ENCODE measurements at places on chromosomes 5 and 9. TPM values are rescaled to one million over a fixed set of nuclear protein-coding genes. Genes with fewer than 3 reads are reported as not detected.

DNA sequence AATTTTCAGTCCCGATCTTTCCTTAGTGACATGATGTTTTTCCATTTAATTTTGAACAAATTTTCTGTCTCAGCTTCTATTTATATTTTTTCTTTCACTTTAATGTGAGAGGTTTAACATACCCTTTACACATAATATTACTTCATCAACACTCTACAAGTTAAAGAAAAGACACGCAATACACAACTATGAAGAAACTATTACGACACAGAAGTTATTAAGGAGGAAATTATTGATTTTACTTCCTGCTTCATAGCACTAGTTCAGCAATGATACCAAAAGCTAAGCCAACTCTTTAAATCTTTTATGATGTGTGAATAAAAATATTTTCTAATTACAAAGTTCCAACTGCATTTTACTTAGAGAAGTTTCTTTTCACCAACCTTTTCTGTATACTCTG, 432.3 kb upstream of the DAB2 start:
- DNase-seq = no peak

C5orf34 gene
- 7.3 TPM for polyA plus RNA-seq

DNA sequence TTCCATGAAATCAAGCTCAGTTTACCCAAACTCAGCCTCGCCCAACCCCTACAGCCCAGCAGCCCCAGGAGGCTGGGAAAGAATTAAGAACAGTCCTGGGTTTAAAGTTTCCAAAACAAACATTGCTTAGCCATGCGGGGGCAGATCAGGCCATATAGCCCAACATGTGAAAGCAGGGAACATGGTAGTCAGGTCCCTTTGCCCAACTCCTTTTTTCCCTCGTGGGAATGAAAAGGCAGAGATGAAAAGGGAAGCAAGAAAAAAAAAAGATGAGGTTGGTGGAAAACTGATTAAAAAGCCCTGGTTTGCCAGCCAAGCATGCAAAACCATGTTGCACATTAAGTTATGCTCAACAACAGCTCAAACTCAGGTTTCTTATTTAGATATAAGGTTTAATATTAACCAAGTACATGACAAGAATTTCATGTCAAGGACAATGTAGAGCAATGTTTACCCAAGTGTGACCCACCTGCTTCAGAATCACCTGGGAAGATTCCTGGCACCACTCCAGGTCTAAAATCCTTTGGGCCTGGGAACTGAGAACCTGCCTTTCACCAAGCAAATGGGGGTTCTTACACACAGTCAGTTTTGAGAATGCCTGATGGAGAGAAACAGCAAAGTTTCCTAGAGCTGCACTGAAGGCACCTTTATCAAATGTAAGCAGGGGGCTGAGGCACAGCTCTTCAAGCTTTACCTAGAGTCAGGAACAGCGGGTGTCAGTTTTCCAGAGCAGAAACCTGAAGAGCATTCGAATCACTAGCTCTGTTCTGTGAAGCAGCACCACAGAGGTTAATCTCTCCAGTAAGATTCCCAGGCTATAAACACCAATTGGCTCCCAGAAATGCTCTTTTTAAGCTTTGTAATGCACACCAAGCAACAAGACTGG, 1.7 kb downstream of the FREM1 start:
- no peak for DNase-seq

DNA sequence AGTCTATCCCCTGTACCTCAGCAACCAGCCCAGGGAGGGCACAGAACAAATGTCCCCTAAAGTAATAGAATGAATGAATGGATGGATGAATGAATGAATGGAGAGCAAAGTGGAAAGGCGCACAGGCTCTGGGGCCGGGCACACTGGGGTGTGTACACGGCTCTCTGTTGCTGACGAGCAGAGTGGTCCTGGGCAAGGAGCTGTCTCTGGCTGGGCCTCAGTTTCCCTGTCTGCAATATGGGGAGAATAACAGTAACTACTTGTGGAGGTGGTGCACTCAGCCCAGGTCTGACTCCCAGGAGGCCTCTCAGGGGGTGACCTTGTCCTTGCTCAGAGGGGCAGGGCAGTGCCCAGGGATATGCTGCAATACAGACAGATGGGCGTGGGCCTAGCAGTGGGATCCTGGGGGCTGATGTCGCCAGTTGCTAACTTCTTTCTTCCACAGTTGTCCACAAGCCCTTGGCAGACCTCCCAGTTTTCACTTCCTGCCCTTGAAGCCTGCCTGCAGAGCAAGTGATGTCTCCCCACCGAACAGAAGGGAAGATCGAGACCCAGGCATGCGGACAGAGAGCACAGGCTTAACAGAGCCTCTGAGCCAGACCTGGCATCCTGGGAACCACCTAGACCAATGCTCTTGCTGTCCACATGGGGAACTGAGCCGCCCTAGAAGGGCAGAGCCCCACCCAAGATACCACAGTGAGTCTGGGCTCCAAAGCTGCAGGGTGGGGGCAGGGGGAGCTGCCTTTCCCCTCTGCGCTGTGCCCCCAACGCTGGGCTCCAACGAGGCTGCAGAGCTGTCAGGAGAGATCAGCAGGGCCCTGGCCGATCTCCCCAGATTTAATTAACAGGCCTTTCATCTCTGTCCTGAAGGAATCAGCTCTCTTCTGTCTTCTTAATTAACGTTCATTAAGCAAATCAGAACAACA, 13.6 kb upstream of the LAMC3 start:
- no peak for DNase-seq

FXN gene
- polyA plus RNA-seq = 25.0 TPM

GRCh38 chr9:115891929-115892328, 261.7 kb upstream of the PAPPA start:
- DNase-seq = no peak

- no peak for DNase-seq
Observed at GRCh38 chr5:168382421-168382820, 91.0 kb downstream of the WWC1 start.

- DNase-seq = no peak
Observed at GRCh38 chr9:112015736-112016135, 119.1 kb downstream of the UGCG start.

GRCh38 chr5:34550964-34551363, 105.2 kb upstream of the RAI14 start:
- no peak for DNase-seq

GRCh38 chr9:131105952-131106351, 9.6 kb downstream of the AIF1L start:
- no peak for DNase-seq

SLC23A1 gene
- polyA plus RNA-seq = 1.7 TPM

ROPN1L gene
- 1.5 TPM for polyA plus RNA-seq

DNA sequence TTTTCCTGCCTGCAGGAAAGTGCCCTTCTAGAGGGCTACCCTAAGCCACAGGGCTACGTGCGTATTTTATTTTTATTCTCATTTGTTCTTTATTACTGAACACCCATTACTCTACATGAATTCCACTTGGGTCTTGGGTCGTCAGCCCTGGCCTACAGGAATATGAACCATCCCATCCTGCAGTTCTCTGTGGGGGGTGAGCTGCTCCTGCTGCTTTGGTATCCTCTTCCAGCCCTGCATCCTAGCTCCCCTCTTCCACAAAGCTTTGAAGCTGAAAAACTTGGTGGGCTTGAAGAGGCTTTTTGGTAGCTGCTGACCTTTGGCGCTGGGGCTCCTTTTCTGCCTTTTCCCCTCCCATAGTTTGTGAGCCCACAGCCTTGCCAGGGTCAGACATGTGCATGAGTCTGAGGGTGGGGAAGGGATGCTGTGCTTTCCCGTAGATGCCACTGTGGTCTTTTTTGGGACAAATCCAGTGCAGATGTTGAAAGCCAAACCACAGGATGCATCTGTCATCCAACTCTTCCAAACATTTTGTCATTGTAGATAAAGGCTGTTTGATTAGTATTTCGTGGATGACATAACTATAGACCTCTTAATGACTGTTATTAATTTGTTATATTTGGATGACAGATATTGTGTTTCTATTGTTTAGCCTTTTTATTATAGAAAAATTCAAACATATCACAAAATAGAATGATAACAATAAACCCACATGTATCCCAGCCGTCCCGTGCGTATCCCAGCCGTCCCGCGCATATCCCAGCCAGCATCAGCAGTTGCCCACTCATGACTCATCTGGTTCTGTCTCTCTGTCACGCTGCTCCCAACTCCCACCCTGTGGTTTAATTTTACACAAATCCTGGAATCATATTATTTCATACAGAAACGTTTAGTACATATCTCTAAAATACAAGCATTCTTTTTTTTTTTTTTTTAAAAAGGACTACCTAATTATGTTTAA, 43.9 kb downstream of the SLC46A2 start:
- no peak for DNase-seq

DNA sequence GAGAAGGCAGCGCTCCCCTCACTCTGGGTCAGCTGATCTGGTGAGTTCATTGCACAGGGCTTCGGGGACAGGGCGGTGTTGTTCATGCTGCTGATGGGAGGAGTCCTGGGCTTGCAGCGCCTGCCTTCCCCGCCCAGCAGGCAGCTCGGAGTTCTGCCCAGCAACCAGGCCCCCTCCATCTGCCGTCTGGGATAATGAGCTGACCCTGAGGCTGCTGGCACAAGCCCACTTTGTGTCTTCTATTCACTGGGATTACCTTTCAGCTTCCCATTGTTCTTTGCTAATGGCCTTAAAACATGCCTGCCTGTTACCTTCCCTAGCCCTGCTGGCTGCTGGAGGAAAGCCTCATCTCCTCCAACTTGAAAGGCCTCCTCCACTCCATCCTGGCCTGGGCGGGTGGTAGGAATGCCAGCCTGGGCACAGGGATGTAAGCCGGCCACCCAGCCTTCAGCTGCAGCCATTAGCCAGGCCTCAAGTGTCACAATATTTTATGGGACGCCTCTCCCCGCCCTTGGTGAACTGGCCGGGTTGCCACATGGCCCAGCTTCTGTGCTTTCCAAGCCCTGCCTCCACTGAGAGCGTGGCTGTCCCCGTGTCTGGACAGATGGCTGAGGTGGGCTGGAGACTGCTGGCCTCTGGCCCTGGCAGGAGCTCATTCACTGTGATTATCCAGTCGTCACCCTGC, 70.4 kb downstream of the GADD45G start:
- DNase-seq = no peak

PCDHB2 gene
- polyA plus RNA-seq = 11.9 TPM

DNA sequence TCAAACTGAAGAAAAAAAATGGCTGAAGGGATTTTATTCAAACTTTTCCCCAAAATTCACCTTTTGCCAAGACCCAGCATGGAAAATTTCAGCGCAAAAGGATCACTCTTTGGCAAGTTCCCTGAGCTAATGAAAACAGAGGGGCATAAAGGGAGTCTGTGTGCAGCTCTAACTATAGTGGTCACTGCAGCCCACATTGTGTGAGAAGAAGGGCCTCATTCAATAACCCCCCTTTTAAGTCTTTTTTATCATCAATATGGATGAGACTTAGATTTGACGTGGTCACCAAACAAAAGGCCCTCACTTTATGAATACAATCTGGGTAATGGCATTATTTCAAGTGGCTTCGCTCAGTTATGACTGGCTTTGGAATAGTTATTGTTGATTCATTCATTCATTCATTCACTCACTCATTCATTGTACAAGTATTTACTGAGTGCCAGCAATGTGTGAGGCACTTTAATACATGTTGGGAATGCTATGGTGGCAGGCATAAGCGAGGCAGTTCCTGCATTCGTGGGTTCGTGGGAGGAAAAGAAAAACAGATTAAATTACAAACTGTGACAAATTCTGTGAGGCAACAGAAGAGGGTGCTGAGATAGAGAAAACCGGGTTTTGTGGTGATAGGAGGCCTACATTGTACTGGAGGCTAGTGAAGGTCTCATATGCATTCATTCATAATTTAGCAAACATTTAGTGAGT, 145.7 kb upstream of the KLF4 start:
- no peak for DNase-seq

DNA sequence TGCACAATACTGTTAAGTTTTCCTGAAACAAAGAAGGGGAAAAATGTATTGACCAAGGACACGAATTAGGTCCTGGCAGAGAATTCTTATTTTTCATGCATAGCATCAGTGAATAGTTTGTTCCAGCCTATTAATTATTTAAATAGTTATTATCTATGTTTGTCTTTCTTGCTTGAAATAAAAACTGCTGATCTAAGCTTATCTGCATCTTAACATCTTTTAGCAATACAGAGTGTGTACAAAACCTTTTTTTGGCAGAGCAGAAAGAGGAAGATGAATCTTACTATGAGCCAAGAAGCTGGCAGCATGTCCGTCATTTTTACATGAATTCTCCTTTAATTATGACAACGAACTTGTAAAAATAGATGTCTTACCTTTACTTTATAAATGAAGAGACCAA, 23.3 kb upstream of the PLPPR1 start:
- DNase-seq = no peak

GRCh38 chr9:114371343-114371944, 16.3 kb downstream of the AKNA start:
- no peak for DNase-seq

FST gene
- 1.2 TPM for polyA plus RNA-seq

HRH2 gene
- polyA plus RNA-seq = 7.3 TPM

PLCXD3 gene
- polyA plus RNA-seq = 0.06 TPM

DNA sequence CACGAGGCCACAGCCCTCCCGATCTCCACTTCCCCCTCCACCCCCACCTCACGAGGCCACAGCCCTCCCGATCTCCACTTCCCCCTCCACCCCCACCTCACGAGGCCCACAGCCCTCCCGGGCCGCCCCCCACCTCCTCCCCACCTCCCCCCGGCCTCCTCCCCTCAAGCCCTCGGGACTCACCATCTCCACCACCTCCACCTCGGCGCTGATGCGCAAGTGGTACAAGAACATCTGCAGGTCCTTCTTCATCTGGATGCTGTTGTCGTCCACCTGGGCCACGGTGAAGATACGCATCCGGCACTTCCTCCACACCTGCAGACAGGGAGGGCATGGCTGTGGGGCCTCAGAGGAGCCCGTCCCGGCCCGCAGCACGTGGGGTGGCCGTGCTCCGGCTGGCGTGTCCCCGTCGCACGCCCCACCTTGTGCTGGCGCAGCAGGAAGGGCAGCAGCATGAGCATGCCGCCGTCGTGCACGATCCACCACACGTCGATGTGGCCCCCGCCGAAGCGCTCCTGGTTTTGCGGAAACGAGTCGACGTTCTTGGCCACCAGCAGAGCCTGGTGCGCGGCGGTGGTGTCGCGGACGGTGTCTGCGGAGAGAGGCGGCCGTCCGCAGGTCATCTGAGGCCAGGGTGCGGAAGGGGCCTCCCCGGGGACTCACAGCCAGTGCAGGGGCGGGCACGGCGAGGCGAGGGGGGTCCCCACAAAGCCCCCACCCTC, 48.0 kb downstream of the SLC12A7 start:
- no peak for DNase-seq

- no peak for DNase-seq
Observed at GRCh38 chr5:149388498-149389190, 9.6 kb upstream of the IL17B start.

- DNase-seq = no peak
Observed at GRCh38 chr5:110402562-110402961, 323.9 kb downstream of the TMEM232 start.

ABO gene
- 5.1 TPM for polyA plus RNA-seq

All from right lung (tissue), 10 donors.